ENCODE measurements at places on chromosomes 7 and 10. TPM values are rescaled to one million over a fixed set of nuclear protein-coding genes. Genes with fewer than 3 reads are reported as not detected.

ZP3 gene
- total RNA-seq: 1.9 TPM

DNAJC12 gene
- total RNA-seq: not detected

DNA sequence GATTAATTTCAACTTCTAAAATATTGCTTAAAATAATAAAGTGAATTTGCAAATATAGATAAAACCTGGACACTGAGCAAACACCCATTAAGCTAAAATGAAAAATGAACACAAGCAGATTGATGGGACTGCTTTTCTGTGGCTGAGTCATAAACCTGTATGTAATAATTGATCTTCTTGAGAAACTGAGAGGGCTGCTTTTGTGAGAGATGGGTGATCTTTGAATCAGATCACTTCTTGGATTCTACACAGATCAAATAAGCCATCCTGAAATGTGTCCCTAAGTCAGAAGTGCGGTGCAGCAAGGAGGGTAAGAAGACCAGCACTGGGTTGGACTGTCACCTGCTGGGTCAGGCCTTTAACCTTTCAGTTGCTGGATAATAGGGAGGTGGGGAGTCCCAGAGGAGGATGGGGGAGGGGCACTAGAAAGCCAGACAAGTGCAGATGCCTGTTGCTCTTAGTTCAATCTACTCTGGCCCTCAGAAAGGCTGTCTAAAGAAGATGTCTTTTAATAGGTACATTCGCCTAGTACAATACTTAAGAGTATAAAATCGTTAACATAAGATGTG, 178.2 kb upstream of the NAMPT start:
- no peaks in the 10 kb centered on the region for H3K36me3 ChIP-seq
- no peak for DNase-seq

MTPN gene
- 170 TPM for total RNA-seq

GRCh38 chr7:24812305-24812945, 55.2 kb upstream of the GSDME start:
- no peak overlapping the region for H3K4me3 ChIP-seq
- H3K4me1 ChIP-seq: no peaks in the 10 kb centered on the region
- H3K27ac ChIP-seq: no peak overlapping the region
- DNase-seq: peak; percentile 77

PDE6C gene
- total RNA-seq: not detected

- no peak overlapping the region for H3K27ac ChIP-seq
- H3K27me3 ChIP-seq: no peaks in the 10 kb centered on the region
- H3K4me3 ChIP-seq: no peak overlapping the region
- no peaks in the 10 kb centered on the region for H3K36me3 ChIP-seq
Observed at GRCh38 chr10:66673071-66673470, 252.8 kb upstream of the LRRTM3 start.

GRCh38 chr7:140594131-140594691, 46.4 kb downstream of the DENND2A start:
- no peaks in the 10 kb centered on the region for H3K36me3 ChIP-seq
- no peaks in the 10 kb centered on the region for H3K4me1 ChIP-seq
- peaks cover 2% of the 10 kb centered on the region for H3K27me3 ChIP-seq
- H3K27ac ChIP-seq: no peak overlapping the region

CPSF4 gene
- 54.0 TPM for total RNA-seq

- no peak overlapping the region for H3K4me3 ChIP-seq
- no peaks in the 10 kb centered on the region for H3K4me1 ChIP-seq
- DNase-seq: no peak
- H3K36me3 ChIP-seq: no peaks in the 10 kb centered on the region
Observed at GRCh38 chr10:5481121-5481520, 18.2 kb downstream of the CALML5 start.

DNA sequence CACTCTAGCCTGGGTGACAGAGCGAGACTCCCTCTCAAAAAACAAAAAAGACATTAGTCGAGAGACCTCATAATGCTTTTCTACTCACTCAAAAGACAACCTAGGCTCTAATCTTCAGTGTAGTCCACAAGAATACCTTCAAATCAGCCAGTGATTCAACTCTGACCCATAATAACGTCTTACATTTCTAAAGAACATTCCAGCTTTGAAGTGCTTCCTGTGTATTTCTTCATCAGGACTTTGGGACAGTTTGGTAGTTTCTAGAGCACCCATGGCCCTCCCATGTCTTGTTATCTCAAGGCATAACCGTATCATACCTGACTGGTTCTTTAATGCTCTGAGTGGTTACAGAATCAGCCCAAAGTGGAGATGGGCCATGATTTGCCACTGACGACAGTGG, 221.3 kb downstream of the SKIDA1 start:
- H3K4me3 ChIP-seq: no peak overlapping the region
- H3K27ac ChIP-seq: no peak overlapping the region
- H3K27me3 ChIP-seq: no peaks in the 10 kb centered on the region
- DNase-seq: no peak
- H3K4me1 ChIP-seq: no peaks in the 10 kb centered on the region

NEBL gene
- 1.5 TPM for total RNA-seq

ANKRD30A gene
- not detected for total RNA-seq

DNA sequence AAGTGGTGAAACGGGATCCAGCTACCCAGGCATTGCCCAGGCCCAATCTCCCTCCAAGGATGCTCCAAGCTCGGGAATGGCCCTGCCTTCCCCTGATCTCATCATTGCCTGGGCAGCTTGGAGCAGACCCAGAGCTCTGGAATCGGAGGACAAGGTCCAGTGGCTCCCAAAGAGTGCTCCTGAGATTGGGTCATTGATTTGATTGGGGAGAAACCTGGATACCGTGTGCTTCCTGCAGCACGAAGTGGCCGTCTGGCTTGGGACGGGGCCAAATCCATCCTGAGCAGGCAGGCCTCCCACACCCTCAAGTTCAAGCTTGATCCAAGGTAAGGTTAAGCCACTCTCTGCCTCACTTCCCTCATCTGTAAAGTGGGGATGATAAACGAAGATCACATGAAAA, 69.9 kb downstream of the OAT start:
- no peak for DNase-seq
- H3K36me3 ChIP-seq: no peaks in the 10 kb centered on the region

GRCh38 chr7:24325708-24326107, 41.7 kb downstream of the NPY start:
- no peak for DNase-seq
- H3K36me3 ChIP-seq: no peaks in the 10 kb centered on the region
- no peak overlapping the region for H3K4me3 ChIP-seq

DNA sequence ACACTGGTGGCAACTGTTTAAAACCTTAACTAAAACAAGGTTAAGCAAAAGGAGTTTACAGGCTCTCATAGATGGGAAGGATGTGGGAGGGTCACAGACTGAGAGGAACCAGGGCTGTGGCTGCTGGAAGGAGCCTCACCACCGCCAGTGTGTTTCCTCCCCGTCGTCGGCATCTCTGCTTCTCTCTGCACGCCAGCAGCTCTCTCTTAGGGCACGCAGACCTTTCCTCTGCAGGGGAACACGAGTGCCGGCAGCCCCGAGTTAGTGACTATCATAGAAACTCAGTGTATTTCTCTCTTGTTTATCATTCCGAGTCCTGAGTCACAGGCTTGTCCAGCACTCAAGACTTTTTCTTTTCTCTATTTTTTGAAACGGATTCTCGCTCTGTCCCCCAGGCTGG, 8.1 kb upstream of the SH2D4B start:
- no peaks in the 10 kb centered on the region for H3K27me3 ChIP-seq
- no peak overlapping the region for H3K4me3 ChIP-seq
- no peak overlapping the region for H3K27ac ChIP-seq
- H3K36me3 ChIP-seq: no peaks in the 10 kb centered on the region

GRCh38 chr7:158529181-158530096, 58.2 kb downstream of the PTPRN2 start:
- H3K4me1 ChIP-seq: no peaks in the 10 kb centered on the region
- no peak overlapping the region for H3K4me3 ChIP-seq
- no peak overlapping the region for H3K27ac ChIP-seq

DNA sequence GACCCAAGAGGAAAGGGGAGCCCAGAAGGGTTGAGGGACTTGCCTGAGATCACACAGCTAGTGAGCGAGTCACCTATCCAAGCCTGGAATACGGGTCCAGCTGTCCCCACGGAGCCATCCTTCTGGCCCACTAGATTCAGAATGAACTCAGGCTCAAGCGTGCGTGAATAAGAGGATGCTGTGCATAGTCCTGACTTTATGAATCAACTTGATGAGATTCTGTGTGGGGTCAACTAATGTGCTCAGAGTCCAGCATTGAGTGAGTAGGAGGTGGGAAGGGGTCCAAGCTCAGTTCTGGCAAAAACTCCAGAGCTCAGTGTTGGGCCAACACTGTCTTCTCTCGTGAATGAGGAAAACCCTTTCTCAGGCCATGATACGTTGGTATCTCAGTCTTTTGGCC, 41.4 kb downstream of the CAMK1D start:
- H3K4me3 ChIP-seq: no peak overlapping the region
- no peaks in the 10 kb centered on the region for H3K36me3 ChIP-seq
- no peak for DNase-seq

DNA sequence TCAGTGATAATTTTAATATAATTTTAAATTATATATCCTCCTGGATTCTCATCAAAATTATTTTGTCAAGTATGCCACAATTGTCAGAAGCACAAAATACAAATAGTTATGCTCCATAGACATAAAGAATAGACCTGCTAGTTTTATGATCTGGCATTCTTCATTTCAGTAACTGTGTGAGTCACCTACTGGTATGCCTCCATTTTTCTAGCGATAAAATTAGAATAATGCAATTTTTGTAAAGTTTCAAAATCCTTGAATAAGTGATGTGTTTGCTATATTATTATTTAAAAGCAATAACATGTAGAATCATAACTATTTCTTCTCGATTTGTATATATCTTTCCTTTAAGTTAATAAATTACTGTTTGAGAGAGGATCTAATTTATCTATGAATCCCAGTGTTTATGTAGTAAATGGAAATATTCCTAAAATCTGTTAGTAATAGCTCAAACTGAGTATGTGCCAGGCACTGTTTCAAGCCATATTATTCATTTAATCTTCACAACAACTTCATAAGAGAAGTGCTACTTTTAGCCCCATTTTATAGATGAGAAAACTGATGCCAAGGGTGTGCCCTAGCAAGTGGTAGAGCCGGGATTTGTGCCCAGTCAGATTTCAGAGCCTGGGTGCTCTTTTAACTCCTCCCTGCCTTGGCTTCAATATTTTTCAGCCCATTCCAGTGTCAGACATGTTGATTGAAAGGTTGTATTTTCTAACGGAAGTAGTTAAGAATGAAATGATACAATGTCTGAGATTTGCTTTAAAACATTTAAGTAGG, 38.4 kb downstream of the NET1 start:
- H3K36me3 ChIP-seq: peaks cover 2% of the 10 kb centered on the region
- H3K4me1 ChIP-seq: peaks cover 6% of the 10 kb centered on the region
- H3K27me3 ChIP-seq: no peaks in the 10 kb centered on the region
- no peak overlapping the region for H3K4me3 ChIP-seq

DNA sequence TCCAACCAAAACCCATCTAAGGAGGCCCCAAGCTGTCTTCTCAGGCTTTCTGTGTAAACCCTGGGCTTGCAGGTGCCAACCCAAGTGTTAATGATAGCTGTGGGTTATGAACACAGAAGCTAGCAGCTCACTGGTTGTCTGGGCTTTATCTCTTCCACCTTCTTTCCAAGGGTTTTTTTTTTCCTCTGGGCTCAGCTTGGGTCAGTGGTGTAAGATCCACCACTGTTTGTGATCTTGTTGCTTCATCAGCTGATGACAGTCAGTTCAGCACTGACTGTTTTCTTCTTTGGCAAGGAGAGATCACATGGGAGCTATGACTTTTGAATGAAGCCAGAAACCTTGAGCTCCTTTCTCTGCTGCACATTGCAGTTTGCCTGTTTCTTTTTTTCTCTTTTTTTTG, 4.6 kb downstream of the GTPBP4 start:
- H3K27me3 ChIP-seq: no peaks in the 10 kb centered on the region
- H3K4me3 ChIP-seq: no peak overlapping the region
- H3K36me3 ChIP-seq: peaks cover 46% of the 10 kb centered on the region
- H3K4me1 ChIP-seq: peaks cover 14% of the 10 kb centered on the region
- H3K27ac ChIP-seq: no peak overlapping the region

DNA sequence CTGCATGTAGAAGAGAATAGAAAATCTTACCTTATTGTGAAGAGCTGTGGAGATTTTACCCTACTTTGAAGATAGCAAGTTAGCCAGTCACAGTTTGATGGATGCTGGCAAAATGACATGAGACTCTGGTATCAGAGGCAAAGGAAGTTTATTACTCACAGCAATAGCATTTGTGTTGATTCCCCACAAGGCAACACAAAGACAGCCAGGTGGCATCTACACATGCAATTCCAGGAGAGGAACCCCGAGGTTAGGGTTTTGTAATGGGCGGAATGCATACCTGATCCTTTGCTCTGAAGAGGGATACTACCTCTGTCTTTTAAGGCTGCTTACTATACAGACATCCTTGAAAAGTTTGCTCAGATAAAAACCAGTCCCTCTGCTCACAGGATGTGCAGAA, 59.5 kb downstream of the AHR start:
- no peaks in the 10 kb centered on the region for H3K36me3 ChIP-seq
- H3K27ac ChIP-seq: no peak overlapping the region
- no peaks in the 10 kb centered on the region for H3K4me1 ChIP-seq
- DNase-seq: no peak
- no peak overlapping the region for H3K4me3 ChIP-seq

DNA sequence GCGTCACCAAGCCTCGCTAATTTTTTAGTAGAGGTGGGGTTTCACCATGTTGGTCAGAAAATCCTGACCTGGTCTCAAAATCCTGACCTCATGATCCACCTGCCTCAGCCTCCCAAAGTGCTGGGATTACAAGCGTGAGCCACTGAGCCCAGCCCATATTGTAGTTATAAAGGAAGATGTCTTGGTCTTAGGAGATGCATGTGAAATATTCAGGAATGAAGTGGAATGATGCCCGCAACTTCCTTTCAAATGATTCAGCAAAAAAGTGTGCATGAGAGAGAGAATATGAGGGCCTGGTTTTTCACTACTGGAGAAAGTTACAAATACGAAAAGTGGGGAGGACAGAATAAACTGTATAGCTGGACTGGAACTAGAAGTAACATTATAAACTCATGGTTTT, 15.9 kb downstream of the TMEM209 start:
- H3K36me3 ChIP-seq: peaks cover 28% of the 10 kb centered on the region
- no peaks in the 10 kb centered on the region for H3K4me1 ChIP-seq
- H3K27me3 ChIP-seq: no peaks in the 10 kb centered on the region
- no peak for DNase-seq
- no peak overlapping the region for H3K4me3 ChIP-seq

GRCh38 chr10:21532694-21533466, 1.2 kb upstream of the MLLT10 start:
- H3K4me3 ChIP-seq: peak overlapping the region; percentile 50
- H3K27me3 ChIP-seq: peaks cover 12% of the 10 kb centered on the region
- peak overlapping the region; percentile 68 for H3K27ac ChIP-seq

DNA sequence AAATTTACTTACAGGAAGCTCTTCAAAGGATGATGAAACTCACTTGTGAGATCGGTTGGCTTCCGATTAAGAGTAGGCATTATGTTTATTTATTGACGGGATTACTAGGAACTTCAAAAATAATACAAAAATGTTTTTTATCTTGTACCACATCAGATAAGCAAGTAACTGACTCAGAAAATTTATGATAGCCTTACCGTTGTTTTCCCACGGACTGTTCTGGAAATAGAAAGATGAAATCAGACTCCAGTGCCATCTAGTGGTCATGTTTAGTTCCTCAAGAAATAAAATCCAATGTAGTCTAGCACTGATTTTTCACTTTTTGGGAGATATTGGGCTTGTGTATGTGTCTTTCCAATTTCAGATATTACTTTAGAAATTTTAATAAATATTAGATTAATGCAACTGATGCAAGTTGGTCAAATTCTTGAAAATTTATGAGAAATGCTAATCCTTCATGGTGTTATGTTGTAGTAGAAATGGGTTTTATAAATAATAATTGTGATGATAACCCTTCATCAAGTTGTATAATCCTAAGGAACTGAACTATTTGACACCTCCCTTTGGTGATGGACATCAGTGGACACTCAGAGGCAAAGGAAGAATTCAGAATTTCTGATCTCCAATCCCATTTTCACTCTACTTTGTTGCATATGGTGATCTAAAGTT, 168.8 kb downstream of the TMEM26 start:
- H3K36me3 ChIP-seq: no peaks in the 10 kb centered on the region
- no peaks in the 10 kb centered on the region for H3K27me3 ChIP-seq
- H3K4me3 ChIP-seq: no peak overlapping the region
- DNase-seq: peak; percentile 67
- H3K27ac ChIP-seq: no peak overlapping the region
- H3K4me1 ChIP-seq: peaks cover 4% of the 10 kb centered on the region
